ENCODE measurements at places on chromosomes 2 and 18.
A peak's percentile ranks its signal among the peaks of the same experiment; 100 is the strongest.

DNA sequence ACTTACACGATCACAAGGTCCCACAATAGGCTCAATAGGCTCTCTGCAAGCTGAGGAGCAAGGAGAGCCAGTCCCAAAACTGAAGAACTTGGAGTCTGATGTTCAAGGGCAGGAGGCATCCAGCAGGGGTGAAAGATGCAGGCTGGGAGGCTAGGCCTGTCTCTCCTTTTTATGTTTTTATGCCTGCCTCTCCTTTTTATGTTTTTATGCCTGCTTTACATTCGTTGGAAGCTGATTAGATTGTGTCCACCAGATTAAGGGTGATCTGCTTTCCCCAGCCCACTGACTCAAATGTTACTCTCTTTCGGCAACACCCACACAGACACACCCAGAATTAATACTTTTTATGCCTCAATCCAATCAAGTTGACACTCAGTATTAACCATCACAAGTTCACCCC is 9.9 kb upstream of the GYPC start:
- no peak for DNase-seq

DNA sequence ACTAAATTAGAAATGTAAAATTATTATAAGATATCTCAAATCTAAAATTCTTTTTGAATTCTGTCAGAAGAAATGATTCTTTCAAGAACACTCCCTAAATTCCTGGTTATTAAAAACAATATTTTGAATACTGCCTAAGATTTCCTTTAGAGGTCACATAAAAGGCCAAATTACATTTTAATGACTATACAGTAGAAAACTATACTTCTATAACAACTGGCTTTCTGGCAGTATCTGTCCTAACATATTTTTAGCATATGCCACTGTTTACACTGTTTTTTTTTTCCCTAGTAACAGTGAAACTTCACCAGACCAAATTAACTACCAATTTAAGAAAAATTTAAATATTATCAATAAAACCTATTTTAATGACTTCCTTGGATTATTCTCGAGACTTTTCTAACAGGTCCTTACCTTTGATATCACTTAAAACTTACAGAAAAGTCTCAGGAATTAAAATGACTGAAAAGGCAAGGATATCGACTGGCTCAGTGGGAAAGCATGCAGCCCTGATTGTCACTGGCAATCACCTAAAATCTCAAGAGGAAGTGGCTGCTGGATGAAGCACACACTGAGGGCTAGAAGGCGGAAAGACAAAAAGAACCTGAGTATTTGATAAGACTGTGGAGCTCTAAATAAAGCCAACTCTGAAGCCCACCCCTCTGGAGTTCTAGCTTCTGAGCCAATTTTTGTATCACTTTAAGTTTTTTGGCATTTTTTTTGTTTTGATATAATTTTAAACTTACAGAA is 59.6 kb downstream of the SPIRE1 start:
- peak; percentile 40 for DNase-seq

GRCh38 chr18:58829263-58829662 is 35.4 kb upstream of the ZNF532 start:
- DNase-seq: peak; percentile 31

DNA sequence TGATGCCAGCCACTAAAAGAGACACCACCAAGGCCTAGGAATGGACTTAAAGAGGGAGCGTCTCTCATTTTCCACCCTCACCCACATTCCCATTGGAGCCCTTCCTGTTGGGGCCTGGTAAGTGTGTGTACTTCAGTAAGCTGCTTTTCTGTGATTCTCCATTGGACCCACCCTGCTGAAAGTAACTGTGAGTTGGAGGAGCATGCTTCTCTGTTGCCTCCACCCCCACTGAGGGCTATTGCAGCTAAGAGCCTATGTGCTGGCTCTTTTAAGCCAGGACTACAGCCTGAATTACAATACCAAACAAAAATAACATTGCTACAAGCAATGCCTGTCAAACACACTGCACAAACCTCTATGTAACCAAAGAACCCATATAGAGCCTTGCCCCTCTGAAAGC is 81.1 kb downstream of the TRABD2A start:
- no peak for DNase-seq

GRCh38 chr2:227308784-227309183 is 16.3 kb upstream of the MFF start:
- DNase-seq: no peak

GRCh38 chr2:57987835-57988573 is 58.6 kb upstream of the VRK2 start:
- peak; percentile 11 for DNase-seq

- peak; percentile 49 for DNase-seq
Measured at GRCh38 chr2:239881561-239882320, 143.4 kb downstream of the NDUFA10 start.

DNA sequence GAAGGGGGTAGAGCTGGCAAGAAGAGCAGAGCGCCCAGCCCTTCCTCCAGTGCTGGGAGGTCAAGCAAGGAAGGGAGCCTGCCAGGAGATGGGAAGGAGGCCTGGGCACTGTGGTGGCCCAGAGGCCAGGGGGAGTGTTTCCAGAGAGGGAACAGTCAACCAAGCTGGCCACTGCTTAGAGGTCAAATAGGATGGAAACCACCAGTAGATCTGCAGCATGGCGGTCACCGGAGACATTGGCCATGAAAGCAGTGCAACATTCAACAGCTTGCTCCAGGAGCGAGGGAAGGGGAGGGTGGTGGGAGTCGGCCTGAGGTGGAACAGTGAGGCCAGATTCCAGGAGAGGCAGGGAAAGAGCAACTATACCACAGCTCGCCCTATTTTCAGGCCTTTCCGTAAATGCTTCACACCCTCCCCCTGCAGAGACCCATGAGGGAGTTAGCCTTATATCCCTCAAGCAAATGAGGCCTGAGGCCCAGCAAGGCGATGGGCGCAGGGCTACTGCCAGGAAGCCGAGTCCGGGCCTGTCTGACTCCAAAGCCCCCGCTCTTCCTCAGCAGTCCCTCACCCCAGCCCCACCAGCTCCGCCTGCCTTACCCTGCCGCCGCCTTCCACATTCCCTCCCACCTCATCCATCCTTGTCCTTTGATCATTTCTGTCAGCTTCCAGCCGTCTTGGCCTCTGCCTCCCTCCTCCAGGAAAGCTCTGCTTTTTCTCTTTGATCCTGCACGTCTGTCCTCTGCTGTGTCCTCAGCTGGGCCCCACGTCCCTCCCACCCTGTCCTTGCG is 17.0 kb downstream of the KCNK3 start:
- DNase-seq: no peak

DNA sequence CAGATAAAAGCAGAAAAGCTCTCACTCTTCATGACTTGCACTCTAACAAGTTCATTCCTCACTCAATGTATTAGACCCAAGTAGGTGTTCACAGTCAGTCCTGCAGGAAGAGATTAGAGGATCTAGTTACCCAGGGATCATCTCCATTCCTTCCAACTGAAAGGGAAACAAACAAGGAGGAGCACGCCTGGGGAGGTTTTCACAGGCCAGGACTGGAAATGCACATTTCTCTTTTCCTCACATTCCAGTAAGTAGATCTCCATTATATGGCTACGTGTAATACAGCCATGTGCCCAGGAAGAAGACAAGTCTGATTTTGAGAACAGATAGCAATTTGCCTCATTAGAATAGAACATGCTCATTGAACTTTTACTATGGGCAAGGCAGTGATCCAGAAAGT is 1132.2 kb upstream of the FAM98A start:
- DNase-seq: no peak

DNA sequence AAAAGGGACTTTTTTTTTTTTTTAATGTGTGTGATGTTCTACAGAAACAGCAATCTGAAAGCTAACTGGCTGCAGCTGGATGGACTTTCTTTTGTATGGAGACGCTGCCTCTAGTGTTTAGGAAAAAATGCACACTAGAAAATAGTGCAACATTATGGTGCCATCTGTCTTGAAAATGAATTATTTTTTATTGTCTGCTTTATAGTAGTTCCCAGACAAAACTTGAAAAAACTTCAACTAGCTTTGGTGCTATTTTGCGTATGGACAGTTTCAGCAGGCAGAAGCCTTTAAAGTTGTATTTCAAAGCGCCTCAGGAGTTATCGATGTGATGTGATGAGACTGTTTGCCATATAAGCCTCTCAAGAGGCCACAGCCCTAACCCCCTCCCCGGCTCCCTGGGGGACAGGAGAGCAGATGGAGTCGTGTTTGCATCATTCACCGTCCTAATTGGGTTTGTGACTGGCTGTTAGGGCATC is 86.9 kb downstream of the LTBP1 start:
- DNase-seq: peak; percentile 61

DNA sequence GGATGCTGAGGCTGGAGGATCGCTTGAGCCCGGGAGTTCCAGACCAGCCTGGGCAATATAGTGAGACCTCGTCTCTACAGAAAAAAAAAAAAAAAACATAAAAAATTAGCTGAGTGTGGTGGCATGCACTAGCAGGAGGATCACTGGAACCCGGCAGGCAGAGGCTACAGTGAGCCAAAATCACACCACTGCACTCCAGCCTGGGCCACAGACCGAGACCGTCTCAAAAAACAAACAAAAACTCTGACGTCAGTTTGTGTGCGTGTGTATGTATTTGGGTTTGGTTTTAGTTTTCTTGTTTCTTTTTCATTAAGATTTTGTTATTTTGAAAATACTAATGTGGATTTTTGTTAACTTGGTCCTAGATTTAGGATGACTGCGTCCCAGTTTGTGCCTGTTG is 19.0 kb downstream of the CEP68 start:
- peak; percentile 26 for DNase-seq

DNA sequence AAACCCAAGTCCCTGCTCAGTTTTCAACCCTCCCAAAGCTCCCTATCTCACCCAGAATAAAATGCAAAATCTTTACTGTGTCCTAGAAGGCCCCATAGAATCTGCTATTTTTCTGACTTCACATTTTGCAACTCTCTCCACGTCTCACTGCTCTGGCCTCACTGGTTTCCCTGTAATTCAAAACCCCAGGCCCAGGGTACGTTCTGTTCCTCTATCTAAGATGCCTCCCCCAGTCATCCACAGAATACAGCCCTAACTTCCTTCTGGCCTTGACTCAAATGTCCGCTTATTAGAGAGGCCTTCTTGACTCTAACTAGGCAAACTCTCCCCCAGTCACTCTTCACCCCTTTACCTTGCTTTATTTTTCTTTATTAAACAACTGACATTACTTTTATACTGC is 42.0 kb downstream of the FAM161A start:
- peak; percentile 56 for DNase-seq

DNA sequence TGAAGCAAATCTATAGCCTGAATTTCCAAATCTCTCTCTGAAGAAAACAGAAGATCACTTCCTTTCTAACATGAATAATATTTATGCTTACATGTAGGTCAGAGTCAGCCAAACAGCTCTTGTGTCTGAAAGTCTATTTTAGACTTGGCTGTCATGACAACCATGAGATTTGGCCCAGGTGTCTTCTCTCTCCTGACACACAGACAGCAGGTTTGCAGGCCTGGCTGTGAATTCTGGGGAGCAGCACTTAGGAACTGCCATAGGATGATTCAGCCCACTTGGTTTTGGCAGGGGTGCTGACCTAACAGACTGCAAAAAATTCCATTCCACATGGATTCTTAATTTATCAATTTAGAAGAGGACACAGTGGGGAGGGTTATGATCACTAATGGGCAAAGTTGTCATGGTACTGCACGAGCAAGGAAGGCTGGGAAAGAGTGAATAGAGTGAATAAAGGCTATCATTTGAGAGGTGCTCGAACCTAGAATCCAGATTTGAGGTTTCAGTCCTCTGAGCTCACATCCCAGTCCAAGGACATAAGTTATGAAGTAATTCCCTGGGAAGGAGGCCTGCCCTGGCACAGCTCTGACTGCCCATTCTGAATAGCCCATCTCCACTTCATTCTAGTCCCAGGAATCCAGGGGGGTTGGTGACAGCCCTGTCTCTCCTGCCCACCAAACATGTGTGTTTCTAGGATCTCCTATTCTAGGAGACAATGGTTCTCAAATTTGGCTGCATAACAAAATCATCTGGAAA is 453.9 kb upstream of the TRIB2 start:
- DNase-seq: peak; percentile 44

DNA sequence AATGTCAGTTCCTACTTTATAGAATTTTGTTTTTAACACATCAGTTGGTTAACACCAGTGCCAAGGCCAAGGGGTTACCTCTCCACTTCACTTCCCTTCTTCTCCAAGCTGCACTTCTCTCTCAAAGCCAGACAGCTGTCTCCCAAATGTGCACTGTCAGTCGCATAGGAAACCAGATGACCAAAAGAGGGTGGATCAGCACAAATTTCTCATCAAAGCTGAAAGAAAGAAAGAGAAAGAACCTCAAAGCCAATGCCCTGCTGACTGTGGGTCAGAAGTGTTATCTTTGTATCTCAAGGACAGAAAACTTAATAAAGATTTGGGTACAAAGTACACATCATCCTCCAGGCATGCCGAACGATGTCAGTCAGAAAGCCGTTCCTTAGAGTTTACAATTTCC is 32.2 kb downstream of the SPATS2L start:
- no peak for DNase-seq

GRCh38 chr2:108906403-108907077 is 82.5 kb downstream of the EDAR start:
- no peak for DNase-seq

- DNase-seq: no peak
Measured at GRCh38 chr2:129480790-129481189, 498.7 kb upstream of the RAB6C start.

DNA sequence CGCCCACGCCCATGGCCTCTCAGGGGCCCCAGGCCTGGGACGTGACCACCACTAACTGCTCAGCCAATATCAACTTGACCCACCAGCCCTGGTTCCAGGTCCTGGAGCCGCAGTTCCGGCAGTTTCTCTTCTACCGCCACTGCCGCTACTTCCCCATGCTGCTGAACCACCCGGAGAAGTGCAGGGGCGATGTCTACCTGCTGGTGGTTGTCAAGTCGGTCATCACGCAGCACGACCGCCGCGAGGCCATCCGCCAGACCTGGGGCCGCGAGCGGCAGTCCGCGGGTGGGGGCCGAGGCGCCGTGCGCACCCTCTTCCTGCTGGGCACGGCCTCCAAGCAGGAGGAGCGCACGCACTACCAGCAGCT is 2.4 kb downstream of the B3GNT7 start:
- DNase-seq: no peak

DNA sequence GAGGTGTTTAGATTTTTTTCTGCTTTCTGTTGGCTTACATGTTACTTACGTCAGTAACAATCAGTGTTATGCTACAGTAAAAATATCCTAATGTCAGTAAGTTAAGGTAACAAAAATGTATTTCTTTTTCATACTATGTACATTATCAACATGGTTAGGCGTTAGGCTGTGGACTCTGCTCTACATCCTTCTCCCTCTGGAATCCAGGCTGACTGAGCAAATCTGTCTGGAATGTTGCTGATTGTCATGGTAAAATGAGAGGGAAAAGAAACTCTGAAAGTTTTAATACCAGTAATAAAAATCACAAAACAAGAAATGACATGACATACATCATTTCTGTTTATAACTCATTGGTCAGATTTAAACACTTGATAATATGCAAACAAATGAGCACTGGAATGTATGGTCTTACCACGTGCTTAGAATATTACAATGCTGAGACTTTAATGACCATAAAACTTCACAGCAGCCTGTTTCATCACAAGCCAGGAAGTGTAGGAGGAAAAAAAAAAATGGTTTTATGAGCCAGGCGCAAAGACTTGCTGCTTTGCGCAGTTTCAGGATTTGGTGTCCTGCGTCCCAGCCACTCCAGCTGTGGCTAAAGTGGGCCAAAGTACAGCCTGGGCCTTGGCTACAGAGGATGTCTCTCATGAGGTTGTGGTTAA is 252.4 kb downstream of the FSIP2 start:
- no peak for DNase-seq

Measured in iris pigment epithelial cell (primary cell).